Stimulated activated CD8-positive, alpha-beta memory T cell treated with anti-CD3 and anti-CD28 coated beads, Interleukin-7, amount 100 ng/mL, for 1 hour (primary cell): ENCODE measurements at places on chromosomes 16 and 17.

- DNase-seq = no peak
Observed at GRCh38 chr16:88560714-88561484, 9.3 kb upstream of the ZC3H18 start.

DNA sequence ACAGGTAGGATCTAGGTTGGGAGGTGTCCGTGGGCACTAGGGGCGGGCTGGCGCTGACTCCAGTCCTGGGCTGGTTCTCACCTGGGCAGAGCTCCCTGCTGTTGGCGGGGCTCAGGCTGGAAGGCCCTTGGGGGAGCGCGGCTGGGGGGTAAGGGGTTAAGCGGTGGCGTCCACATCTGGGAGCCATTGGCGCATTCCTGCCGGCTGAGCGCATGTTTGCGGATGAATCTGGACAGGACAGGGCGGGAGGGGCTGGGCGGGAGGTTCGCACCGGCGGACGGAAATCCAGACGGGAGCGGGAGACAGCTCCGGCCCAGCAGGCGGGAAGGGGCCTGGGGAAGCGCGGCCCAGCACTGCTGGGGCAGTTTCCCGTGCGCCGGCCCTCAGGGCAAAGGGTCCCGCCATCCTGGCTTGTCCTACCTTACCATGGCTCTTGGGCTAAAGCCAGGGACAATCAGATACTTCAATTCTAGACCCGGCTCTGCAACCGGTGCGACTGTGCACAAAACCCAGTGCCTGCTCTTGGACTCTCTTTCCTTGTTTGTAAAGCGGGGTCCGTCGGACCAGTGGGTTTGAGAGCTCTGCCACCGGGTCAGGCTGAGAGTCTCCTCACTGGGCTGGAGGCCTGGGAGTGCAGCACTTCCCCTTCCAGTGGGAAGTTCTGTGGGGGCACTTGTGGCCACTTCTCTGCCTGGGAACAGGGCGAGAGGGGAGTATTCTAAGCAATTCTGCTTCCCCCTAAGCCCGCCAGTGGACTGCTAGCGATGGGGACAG, 7.8 kb downstream of the RARA start:
- no peak for DNase-seq

DNA sequence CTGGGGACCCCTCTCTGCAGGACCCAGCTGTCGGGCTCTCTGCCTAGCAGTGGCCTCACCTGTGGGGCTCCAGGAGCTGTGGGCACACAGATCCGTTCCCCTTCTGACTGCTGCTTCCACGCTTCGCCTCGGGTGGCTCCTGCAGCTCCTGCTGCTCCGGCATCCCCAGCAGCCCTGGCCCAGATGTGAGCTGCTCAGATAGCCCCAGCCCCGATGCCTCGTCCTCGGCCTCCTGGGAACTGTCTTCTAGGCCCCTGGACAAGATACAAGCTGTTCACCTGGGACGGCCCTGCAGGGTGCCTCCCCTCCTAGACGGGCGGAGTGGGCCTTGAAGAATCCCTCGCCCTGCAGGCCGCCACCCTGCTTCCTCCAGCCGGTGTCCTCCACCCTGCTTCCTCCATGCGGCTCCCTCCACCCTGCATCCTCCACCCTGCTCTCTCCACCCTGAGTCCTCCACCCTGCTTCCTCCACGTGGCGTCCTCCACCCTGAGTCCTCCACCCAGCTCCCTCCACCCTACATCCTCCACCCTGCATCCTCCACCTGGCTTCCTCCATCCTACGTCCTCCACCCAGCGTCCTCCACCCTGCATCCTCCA, 11.0 kb downstream of the EMC6 start:
- DNase-seq = no peak

- DNase-seq = no peak
Observed at GRCh38 chr17:9123594-9124553, 102.6 kb downstream of the NTN1 start.

DNA sequence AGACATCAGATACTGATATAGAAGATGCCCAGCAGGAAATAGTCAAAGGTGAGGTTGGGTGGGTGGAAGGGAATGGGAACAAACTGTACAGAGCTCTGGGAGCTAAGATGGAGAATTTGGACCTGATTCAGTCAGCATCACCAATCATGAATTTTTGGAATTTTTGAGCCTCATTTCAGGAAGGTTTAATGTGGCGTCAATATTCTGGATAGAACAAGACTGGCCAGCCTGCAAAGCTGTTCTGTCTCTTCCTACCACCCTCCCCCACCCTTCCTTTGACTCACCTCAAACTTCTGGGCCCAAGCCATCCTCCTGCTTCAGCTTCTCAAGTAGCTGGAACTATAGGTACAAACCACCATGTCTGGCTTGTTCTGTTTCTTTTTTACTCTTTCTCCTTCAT, 32.6 kb downstream of the CTCF start:
- no peak for DNase-seq

DNA sequence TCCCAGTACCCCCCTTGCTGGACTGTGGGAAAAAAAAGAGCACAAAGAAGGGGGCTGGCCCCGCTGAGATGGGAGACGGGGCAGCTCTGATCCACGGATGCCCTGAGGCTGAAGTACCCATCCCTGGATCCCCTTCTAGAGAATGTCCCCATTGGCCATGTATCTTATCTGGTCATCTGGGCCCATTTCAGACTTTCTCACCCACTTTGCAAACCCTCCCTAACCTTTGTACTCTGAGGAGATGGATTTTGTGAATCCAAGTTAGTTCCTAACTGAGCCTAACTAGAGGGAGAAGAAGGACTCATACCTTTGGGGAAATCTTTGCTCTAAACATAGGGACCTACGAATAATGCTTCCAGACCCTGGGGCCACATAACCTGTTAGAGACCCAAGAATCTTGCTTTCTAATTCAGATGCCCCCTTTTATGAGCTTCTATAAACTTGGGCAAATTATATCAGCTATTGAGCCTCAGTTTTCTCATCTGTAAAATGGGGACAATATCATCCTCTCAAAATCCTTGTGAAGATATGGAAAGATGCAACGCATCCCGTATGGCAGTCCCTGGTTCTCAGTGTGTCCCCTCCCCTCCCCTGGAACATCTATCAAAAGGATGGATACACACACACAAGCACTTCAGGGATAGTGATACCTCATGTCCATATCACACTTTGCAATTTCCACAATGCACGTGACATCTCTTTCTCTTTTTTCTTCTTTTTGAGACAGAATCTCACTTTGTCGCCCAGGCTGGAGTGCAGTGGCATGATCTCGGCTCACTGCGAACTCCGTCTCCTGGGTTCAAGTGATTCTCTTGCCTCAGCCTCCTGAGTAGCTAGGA, 16.8 kb upstream of the FZD2 start:
- no peak for DNase-seq

DNA sequence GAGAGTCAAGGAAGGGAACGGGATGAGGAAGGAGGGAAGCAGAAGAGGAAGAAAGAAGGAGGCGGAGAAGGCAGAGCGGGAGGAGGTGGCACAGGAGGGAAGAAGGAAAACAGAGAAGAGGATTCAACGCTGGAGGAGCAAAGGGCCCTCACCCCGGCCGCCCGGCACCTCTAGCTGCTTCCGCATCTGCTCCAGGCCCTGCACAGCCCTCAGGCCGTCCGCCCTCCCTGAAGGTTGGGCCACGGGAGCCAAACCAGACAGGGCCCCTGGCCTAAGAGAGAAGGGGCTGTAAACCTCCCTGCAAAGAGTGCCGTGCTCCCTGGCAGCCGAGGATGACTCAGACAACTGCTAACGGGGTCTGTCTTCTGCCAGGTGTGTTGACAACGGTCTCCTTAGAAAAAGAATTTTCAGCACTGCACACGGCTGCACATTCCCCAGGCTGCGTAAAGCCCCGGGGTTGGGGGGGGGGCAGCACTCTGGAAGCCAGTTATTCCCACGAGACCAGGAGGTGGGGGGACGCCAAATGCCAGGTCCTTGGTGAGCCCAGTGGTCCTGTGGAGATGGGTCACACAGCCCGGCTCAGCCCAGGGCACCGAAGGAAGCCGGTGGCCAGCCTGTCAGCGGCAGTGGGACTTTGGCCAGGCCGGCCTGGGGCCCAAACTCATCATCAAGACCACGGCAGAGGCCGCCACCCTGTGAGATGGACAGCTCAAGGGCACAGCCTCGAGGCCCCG, 29.1 kb downstream of the MRM3 start:
- no peak for DNase-seq

- DNase-seq = no peak
Observed at GRCh38 chr17:29243792-29244191, 2.9 kb upstream of the CRYBA1 start.

DNA sequence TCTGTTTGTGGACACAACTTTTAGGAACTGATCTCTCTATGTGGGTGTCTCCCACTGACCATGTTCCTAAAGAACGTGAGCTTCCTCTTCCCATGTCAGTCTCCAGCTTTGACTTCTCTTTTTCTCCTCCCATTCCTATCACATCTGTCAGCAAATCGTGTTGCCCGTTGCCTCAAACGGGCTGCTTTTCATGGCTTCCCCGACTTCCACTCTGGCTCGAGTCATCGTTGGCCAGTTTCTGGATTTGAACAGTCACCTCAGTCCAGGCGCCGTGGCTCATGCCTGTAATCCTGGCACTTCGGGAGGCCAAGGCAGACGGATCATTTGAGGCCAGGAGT, 5.4 kb downstream of the ABCC1 start:
- no peak for DNase-seq

DNA sequence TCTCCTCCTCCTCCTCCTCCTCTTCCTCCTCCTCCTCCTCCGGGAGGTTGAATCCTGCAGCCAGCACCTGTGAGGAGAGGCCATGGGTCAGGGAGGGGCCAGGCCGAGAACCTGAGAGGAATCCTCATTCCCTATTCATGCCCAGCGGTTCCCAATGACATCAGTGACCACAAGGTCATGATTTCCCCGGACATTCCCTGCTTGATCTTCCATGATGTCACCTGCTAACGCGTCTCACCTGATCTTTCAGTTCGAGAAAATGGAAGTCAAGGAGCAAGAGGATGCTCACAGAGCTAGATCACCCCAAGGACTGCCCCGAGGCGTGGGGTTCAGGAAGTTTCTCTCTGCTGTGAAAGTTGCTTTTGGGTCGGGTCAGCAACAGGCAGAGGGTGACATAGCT, 5.4 kb downstream of the APOBR start:
- DNase-seq = no peak

DNA sequence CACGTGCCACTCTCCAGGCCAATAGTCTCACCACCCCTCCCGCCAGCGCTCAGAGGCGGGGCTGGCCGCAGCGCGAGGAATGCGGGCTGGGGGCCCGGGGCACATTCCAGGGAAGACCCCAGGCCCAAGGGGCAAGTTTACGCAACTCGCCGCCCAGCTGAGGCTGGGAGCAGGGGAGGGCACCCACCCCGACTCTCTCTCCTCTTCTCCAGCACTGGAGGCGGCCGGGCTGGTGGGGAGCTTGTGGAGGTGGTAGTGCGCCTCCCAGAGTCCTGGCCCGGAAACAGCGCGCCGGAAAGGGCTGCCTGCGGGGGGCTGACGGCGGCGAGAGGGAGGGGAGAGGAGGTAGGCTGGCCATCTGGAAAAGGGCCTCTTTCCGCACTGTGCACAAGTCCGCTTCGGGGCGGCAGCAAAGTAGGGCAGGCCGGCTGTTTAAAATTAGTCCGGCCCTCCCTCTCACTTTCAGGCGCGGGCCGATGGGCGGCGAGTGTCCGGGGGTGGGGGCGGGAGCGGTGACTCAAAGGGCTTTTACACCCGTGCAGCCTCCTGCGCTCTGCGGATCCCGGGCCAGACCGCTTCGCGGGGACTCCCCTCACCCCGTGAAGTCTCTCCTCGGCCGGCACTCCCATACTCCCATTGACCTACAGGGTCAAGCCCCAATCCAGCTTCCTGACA, 1.1 kb downstream of the FHOD1 start:
- no peak for DNase-seq

DNA sequence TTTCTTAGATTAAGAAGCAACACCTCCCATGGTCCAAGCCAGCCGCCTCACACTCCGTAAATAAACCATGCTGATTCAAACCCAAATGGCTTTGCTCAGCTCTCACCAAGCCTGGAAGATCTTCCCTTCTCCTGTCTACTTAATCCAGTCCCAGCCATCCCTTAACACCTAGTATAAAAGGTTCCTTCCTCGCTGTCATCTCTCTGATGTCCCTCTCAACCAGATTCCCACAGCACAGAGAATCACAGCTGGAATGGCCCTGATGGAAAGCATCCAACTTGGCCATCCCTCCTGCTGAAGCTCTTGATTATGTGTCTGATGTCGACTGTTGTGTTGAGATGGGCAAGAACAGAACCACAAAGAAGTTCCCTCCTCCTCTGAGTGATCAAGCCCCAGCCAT, 50.6 kb upstream of the ADCY9 start:
- DNase-seq = no peak

DNA sequence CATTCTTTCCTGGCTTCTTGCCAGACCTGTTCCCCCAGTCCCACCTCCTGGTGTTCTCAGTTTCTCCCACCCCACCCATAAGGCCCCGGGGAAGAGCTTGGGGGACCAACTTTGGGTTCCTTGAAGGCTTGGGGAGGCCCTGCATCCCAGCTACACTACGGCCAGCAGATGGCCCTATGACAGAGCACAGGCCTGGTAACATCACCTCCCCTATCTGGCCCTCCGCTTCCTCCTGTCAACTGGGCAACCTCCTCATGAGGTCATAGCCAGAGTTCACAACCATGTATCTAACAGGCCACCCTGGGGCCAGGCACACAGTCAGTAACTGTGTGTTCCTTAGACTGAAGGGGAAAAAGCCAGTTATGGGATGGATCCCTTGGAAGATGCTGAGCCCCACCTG, 31.4 kb downstream of the MYO15A start:
- DNase-seq = no peak

GRCh38 chr17:77470800-77471733, 330.3 kb downstream of the SEC14L1 start:
- DNase-seq = no peak

- no peak for DNase-seq
Observed at GRCh38 chr16:30896261-30896888, at the start of gene CTF1. TSS of gene CTF1 (plus strand) at chr16:30896614. CDS start at chr16:30896644, 30 bp downstream.

GRCh38 chr17:21375162-21375560, 996 bp upstream of the KCNJ12 start:
- no peak for DNase-seq

GRCh38 chr16:51053775-51054174, 97.3 kb downstream of the SALL1 start:
- no peak for DNase-seq

DNA sequence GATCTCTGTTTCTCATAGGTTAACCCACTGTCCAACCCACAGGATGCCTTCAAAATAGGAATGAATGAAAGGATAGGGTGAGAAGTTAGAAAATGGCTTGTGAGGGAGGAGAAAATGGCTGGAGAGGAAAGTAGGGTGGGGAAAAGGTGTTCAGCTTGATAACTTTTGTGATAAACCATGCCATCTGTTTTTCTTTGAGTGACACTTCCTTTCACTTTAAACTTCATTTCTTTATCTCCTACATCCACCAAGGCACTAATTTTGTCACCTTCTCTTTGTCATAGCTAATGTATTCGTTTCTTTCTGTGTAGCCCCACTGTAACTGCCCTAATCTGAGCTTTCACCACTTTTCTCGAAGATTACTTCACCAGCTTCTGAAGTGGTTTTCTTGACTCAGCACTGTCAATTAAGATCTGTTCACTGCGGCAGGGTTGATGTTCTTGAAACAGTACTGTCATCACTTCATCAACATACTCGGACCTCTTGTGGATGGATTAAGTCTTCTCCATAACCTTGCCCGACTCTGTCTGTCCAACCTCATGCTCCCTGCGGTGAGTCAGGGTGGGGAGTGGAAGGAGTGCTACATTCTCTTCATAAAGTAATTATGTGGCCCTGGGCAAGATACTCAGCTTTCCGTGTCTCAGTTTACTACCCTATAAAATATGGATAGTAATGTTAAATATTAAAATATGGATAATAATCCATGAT, 5.5 kb upstream of the KRT10 start:
- no peak for DNase-seq
